ENCODE measurements at places on chromosomes 5 and 9.
A peak's percentile ranks its signal among the peaks of the same experiment; 100 is the strongest.

DNA sequence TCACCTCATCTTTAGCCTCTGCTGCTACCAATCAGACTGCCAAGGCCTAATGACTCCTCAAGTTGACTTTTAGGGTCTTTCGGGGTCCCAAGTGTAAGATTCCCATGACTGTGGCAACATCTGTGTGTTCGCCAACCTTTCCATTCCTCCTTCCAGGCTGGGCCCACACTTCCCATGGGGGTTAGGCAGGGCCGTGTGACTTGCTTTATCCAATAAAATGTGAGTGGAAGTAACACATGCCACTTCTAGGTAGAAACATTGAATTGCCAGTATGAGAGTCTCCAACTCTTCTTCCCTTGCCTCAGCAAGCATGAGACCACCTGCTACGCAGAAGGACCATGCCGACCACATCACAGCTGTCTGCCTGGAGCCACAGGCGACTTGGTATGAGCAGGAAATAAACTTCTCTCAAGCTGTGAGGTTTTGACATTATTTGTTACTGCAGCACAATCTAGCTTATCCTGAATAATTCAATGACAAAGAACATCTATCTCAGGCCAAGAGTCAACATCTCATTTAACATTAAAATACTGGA is 190.4 kb upstream of the IER5L start:
- no peak for DNase-seq

- DNase-seq = no peak
Observed at GRCh38 chr5:133508845-133509741, 103.2 kb downstream of the FSTL4 start.

GRCh38 chr5:177447611-177448243 is 1.1 kb downstream of the PRR7 start:
- DNase-seq = peak; percentile 80

- DNase-seq = no peak
Observed at GRCh38 chr9:134870746-134871662, 9.6 kb upstream of the FCN2 start.

DNA sequence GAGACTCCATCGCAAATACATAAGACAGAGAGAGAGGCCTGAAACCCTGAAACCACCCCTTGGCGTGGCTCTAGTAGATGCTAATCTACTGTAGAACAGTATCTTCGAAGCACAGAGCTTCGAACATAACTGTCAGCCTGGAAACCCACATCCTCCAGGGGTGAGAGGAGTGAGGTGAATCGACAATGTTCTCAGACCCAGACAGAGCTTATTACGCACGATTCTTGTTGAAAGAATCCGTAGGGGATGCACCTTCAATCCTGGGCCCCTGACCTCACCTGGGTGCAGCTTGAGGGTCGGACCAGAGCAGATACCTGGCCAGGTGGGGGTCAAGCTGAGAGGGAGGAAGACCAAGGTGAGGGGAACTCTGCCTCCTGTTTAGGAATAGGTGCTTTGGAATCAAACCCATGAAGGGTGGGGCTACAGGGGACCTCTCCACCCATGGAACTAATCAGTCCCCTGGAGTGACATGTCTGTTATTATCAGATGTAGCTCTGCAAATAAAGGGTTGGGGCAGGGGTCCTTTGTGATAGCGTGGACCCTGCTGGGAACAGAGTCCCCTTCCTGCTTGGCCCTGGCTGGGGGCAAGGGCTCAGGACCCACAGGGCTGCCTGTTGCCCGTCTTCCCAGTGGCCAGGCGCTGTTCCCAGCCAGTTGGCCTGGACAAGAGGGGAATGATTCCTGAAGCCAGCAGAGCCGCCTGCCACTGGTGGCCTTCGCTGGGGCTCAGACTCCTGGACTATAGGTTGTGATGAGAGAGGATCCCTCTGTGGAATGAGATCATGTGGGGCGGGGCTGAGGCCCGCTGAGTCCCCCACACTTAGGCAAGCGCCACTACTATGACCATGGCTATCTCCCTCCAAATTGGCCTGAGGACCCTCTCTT is 41.2 kb downstream of the DBH start:
- DNase-seq = no peak

GRCh38 chr9:121196389-121196788 is 5.3 kb downstream of the RAB14 start:
- DNase-seq = no peak

GRCh38 chr5:148615644-148616275 is 38.6 kb downstream of the HTR4 start:
- DNase-seq = no peak

DNA sequence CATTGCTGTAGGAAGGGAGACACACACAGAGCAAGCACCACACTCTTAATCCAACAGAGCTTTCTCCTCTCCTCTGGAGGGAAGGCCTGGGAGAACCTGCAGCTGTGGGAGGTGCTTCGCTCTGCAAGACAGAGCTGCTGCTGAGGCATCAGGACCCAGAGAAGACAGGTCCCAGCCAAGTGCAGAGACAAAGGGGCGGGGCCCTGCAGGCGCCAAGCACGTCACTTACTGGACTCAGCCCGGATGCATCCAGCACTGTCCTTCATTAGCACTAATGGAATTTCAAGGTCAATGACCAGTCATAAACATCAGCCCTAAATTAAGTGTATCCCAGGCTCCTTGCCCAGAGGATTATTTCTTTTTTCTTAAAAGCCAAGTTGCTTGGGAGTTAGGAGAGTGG is 337.1 kb upstream of the PANK3 start:
- no peak for DNase-seq

DNA sequence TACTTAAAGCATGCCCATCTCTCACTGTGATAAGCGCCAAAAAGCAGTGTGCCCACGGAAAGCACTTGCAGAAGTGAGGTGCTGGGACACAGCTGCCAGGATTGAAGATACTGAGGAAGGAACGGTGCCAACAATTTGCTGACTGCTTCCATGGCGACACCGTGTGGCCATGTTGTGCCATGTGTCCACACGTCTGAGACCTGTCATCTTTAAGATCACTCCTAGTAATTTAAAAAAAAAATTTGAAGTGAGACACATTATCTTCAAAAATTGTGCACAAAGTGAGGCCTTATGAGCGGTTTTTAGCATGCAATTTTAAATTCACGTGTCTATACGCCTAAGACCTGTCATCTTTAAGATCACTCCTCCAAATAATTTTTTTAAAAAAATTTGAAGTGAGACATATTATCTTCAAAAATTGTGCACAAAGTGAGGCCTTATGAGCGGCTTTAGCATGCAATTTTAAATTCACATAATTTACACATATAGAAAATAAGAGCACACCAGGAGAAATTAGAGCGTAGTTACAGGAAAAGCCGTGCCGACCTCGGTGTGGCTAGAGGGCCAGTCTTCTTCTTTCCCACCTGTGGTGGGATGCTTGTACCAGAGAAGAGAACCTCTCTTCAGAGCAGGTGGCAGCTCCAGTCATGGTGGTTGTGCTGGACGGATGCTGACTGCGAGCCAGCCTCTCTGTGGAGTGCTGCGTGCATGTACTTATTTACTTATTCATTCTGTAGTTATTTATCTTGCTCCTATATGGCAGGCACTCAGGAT is 21.4 kb upstream of the FLT4 start:
- DNase-seq = no peak

- DNase-seq = no peak
Observed at GRCh38 chr9:98890256-98890655, 53.5 kb upstream of the COL15A1 start.

All from breast epithelium (tissue), 4 donors.